Fibroblast of skin of right quadriceps (primary cell): ENCODE measurements at places on chromosomes 4 and X.

- DNase-seq, result no peak
Observed at GRCh38 chr4:140839888-140840790, 84.0 kb upstream of the TBC1D9 start.

DNA sequence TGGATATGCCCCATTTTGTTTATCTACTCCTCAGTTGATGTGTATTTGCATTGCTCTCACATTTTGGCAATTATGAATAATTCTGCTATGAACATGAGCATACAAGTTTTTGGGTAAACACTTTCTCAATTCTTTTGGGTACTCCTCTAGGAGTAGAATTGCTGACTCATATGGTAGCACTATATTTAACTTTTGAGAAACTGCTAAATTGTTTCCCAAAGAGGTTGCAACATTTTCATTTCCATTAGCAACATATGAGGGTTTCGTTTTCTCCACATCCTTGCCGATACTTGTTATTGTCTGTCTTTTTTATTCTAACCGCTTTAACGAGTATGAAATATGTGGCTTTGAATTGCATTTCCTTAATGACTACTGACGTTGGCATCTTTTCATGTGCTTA is 185.4 kb downstream of the TSPAN5 start:
- no peak for DNase-seq

DNA sequence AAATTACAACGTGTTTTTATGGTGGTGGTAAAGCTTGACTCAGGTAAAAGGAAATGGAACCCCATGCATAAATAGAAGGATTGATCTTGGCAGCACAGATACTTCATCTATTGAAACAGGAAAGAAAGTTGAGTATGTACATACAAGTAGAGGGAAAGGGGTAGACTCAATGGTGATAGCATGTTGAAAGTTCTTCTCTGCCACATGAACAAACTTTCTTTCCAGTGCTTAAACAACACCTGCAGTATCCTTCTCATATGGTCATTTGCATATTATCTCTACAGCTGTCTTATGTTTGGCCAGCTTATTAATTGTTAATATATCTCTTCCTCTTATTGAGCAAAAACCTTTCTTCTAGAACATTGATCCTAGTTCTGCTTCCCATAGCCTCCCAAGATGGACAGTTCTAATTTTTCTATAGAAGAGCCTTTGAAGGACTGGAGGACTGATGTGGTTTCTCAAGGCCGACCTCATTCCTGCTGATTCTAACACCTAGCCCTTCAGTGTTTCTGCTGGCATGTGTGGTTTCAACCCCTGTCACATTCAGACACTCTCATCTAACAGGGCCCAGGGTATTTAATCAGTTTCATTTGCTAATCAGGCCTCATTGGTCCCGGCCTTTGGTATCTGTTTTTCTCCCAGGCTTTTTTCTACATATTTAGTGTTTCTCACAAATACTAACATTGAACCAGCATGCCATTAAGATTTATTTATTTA is 108.1 kb upstream of the SPRY1 start:
- DNase-seq, result no peak

- peak; percentile 75 for DNase-seq
Observed at GRCh38 chr4:151806511-151806927, 45.7 kb upstream of the GATB start.

- no peak for DNase-seq
Observed at GRCh38 chr4:42050516-42051249, 60.4 kb downstream of the SLC30A9 start.

DNA sequence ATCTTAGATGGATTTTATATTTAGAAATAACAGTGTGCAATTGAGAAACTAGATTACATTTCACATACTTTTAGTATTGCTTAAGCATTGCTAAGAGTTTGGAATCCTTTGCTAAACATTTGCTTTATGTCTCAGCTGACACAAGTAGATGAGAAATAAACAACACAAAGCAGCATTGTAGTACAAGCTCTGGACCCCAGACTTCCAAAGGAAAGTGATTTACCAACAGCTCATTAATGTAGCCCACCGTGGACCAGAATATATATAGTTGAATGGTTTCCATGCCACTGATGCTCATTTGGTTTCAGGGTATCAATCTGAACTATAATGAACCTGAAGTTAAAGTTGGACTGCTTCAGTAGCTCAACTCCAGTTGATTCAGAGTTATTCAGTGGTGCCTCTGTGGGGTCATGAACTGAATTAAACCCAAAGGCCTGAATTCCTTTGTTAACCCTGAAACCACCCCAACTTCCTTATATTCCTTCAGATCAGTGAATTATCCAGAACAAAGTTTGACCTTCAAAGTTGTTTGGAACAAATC is 132.1 kb upstream of the NEIL3 start:
- DNase-seq, result peak; percentile 68

GRCh38 chr4:31328932-31329331 is 608.8 kb downstream of the PCDH7 start:
- no peak for DNase-seq

- peak; percentile 58 for DNase-seq
Observed at GRCh38 chr4:126513596-126513995, 1119.2 kb upstream of the INTU start.

DNA sequence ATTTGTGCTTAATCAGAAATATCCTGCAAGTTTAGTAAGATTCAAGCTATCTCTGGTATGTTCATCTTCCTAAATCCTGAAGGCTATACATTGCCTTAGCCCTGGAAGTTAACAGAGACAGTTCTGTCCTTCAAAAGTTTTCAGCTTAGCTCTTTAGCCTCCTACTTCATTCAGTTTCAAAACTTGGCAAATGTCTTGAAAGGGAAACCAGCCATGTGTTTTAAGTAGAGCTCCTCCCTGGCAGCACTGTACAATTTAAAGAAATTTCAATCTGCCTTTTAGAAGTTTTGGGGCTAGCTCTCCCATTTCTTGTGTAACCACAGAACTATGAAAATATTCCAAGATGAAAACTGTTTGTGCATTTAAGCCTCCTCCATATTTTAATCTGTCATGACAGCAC is 47.0 kb downstream of the FANCB start:
- DNase-seq, result no peak

DNA sequence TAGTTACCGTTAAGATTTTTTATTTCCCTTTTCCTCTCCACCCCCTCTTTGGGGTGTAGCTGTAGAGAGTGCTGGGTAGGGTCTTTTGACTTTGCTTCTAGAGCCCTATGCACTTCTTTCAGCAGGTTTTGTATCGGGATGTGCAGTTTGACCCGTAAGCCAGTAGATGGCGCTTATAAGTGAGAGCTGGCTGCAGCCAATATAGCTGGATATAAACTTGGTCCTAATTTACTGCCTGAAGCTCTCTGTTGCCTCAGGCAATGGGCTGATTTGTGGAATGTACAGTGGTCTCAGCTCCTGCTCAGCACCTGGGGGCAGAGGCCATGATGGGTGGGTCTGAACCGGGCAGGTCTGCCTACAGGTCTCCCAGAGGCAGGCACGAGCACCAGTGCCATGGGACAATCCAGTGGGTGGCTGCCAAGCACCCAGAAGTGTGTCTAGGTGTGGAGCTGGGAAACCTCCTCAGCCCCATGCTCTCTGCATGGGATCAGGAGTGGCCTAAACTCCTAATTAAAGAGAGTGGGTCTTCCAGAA is 146.5 kb downstream of the SPANXN1 start:
- no peak for DNase-seq

- no peak for DNase-seq
Observed at GRCh38 chrX:146435472-146435871, 374.1 kb upstream of the CXorf51B start.

DNA sequence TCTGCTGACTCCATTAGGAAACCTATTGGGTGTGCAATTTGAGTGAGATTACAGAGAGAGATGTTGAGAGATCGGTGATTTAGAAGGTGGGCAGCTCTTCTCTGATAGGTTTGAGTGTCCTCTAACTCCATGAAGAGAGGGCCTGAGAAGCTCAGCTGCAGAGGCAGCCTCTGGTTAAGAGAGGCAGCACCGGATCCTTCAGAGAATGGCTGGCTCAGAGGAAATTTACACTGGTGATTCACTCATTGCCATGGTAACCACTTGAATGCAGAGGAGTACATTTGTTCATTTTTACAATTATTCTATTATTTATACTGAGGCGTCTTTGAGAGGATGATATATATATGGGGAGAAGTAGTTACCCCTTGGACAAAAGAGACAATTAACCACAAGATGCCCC is 171.7 kb downstream of the PDGFRA start:
- peak; percentile 80 for DNase-seq

DNA sequence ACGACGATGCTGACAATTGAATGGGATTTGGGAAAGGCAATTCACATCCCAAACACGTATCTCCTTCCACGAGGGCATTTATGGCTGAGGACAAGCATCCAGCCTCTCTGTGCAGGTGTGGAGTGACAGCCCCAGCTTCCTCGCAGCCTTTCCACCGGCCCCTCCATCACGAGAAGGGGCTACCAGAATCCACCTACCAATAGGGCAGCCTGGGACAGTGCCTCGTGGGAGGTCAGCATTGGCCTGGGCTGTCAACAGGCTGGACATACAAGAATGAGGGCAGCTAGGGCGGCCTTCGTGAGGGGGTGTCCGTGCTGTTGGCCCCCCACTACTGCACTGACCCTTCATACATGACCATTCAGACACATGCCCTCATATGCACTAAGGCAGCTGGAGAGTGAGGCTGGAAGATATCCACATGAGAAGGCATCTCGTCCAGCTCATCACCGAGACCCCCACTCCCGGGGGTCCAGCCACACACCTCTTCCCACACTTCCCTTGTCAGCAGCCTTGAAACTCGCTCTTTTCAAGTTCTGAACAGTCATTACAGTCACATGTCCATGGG is 81.0 kb upstream of the ADRA2C start:
- DNase-seq, result no peak

GRCh38 chrX:107747596-107748161 is 27.9 kb downstream of the TSC22D3 start:
- DNase-seq, result peak; percentile 43

DNA sequence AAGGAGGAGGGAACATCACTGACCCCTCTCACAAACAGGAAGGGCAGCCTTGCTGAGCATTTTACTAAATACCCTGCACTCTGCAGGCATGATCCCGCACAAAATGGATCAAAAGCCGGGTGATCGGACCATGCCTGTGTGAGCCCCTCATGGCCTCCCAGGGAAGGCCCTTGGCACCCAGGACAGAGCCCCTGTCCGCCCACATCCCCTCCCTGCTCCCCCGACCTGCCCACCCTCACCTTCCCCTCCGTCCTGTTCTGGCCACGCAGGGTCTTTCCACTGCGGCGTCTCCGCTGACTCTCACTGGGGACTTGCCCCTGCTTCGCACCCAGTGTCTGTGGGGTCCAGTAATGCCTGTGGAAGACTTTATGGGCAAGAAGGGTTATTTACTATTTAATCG is 105.0 kb downstream of the HMX1 start:
- DNase-seq, result no peak
